A673 (cell line): ENCODE measurements at places on chromosomes 1 and 21.
A peak's percentile ranks its signal among the peaks of the same experiment; 100 is the strongest.

- DNase-seq: no peak
Observed at GRCh38 chr1:46187106-46187869, 10.9 kb downstream of the POMGNT1 start.

DNA sequence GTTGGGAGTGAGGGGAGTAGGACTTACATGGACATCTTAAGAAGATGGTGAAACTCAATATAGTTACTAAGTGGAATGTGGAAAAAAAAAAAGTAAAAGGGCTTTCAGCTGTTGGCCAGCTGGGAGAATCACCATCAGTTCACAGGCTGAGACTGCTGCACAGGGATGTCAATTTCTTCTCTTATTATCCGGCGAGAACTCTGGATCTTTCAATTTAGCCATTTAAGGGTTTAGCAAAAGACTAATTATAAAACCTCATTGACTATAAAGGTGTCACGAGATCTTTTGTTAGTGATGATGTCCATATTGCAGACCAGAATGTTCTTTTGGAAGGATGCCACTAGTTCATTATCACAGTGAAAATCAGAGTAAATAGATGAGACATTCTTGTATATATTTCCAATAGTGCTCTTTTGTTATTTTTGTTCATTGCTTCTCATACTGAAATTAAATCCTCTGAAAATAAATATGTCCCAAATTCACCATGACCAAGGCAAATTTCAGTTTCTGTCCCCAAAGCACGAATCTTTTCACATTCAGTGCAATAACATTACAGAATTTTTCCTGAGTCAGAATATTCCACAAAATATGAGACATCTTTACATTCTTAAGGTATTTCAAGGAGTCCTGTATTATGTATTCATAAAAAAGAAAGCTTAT, 266.1 kb downstream of the DNM3 start:
- DNase-seq: peak; percentile 13

- DNase-seq: no peak
Observed at GRCh38 chr1:109294481-109294880, 11.5 kb upstream of the PSRC1 start.

GRCh38 chr21:14273736-14274538, 58.0 kb downstream of the RBM11 start:
- DNase-seq: no peak

DNA sequence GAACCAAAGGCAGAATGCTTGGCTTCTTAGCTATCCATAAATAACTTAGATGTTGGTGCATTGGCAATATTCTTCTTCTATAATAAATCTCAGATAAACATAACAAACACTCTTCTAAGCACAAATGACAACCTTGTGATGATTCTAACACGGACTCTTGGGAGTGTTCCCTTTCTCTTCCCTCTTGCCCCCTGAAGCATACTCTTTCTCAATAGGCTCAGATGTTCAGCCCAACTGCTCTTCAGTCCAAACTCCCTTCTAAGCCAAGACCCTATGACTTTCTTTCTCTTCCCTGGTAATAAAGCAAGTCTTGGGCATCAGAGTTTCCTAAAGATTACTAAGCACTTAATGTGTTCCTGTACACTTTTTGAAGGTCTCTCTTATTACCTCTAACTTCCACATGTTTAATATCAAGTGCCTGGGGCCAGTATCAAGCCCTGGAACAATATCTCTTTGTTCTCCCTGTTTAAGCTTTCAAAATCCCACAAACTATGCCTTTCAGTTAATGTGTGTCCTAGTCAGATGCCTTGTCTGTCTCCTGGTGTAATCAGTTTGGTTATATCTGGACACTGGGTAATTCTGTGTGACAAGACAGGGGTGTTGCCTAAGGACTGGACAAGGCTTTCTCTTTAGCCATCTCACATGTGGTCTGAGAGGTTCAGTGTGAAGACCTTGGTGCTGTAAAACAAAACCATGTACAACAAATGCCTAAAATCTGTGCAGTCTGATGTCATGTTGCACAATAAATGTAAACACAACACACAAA, 92.9 kb upstream of the IVNS1ABP start:
- no peak for DNase-seq

- no peak for DNase-seq
Observed at GRCh38 chr1:117757668-117758067, 151.8 kb downstream of the TENT5C start.

- DNase-seq: no peak
Observed at GRCh38 chr1:177476676-177477075, 305.9 kb downstream of the BRINP2 start.

- DNase-seq: no peak
Observed at GRCh38 chr21:42352441-42353095, 1.8 kb upstream of the TFF2 start.

DNA sequence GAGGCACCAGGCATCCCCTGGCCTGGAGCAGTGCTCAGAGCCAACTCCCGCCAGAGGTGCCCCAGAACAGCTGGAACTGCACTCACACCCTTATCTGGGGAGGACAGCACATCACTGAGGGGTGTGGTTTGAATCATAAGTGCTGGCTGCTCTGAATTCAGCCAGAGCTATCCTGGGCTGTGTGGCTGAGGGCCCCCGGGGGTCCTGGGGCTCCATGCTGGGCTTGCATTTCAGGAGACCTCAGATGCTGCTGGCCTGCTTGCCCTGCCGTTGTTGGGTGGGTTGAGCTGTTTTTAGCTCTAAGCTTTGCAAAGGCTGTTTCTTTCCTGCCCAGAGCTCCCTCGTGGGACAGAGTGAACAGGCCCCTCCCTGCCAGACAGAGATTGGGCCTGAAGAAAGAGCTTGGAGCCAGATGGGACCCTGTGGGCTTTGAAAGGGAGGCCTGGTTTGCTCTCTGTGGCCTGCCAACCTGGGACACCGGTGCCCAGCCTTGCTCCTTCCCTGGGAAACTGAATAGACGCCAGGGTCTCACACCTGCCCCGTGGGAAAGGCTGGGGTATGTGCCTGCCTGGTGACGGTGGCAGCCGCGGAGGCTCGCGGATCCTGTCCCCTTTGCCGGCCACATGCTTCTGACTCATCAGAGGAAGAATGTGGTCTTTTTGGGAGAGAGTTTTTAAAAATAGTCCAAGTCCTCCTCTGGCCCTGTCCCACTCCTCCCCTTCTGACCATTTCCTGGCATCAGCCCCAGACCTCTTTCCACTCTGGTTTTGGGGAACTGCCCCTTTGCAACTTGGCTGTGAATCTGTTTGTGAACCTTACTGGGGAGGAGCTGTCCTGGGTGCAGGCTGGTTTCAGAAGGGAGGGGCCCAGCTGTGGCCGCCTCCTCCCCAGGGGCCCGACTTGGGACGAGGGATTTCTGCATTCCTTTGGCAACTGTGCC, 30.0 kb downstream of the ARHGEF10L start:
- DNase-seq: no peak

- DNase-seq: no peak
Observed at GRCh38 chr1:2926447-2927055, 94.7 kb upstream of the ACTRT2 start.

- DNase-seq: no peak
Observed at GRCh38 chr1:17470021-17470799, 30.7 kb upstream of the RCC2 start.

DNA sequence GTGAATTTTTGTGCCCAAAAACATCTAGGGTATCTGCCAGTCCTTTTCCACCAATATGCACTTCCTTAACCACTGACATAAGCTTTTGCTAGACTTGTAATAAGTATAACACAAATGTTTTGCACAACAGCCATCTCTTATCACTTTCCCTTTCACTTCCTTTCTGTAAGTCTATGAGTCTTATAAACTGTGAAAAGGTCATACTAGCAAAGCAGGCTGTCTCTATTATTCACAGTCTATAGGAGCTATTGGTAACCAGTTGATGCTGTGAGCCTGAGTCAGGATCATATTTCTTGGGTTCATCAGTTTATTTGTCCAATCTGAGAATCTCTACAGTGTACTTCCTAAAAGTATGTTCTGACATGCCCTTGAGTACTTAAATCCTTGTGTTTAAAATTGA, 172.6 kb downstream of the CHRM3 start:
- DNase-seq: no peak

GRCh38 chr1:236692128-236692527, 5.8 kb downstream of the ACTN2 start:
- peak; percentile 48 for DNase-seq

- no peak for DNase-seq
Observed at GRCh38 chr21:40402884-40403582, 443.9 kb downstream of the DSCAM start.

GRCh38 chr1:227898502-227899140, 49.1 kb downstream of the WNT9A start:
- no peak for DNase-seq

DNA sequence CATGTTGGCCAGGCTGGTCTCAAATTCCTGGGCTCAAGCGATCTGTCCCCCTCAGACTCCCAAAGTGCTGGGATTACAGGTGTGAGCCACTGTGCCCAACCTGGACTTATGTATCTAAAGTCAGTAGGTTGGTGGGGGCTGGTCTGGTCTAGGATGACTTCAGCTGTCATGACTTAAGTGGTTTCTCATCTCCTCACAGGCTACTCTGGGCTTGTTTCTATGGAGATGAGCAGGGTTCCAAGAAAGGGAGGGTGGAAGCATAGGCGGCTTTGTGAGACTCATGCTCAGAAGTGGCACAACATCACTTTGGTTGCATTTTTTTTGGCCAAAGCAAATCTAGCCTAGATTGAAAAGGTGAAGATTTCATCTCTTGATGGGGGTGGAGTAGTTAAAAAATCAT, 115.9 kb upstream of the IVNS1ABP start:
- no peak for DNase-seq

GRCh38 chr1:119771770-119772169, 3.1 kb upstream of the HMGCS2 start:
- peak; percentile 35 for DNase-seq

DNA sequence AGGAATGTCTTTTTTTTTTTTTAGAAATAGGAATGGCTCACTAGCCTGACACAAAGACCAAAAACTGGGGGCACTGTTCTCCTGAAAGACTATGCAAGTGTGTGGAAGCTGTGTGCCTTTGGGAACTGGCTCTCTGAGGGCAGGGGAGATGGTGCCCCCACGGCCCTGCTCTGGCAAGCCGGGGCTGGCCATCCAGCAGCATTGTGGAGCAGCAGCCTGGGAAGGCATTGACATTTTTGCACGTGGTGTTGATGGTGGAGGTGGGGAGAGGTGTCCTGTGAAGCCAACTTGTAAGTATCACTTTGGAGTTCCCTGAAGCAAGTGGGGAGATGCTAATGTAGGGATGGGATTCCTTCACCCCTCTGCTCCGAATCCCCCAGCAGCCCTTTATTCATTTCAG, 460.1 kb downstream of the RPS6KC1 start:
- no peak for DNase-seq

- DNase-seq: no peak
Observed at GRCh38 chr1:171206204-171206977, 21.3 kb downstream of the FMO2 start.

- DNase-seq: no peak
Observed at GRCh38 chr1:51850420-51851223, 27.9 kb downstream of the NRDC start.

DNA sequence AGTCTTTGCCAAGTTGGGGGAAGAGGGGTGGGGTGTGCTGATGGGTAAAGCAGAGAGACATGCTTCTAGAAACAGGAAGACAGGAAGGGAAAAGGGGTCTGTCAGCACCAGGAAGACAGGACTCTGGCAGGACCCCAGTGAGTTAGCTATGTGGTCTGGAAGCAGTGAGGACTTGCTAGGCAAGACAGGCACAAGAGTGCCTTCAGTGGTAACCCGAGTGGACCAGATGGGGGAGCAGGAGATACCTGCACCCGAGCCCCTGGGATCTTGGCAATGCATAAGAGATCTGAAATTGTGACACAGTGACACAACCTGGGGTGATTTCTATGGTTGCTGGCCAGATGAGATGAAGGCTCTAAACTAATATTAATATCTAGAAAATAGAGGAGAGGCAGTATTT, 7.0 kb downstream of the TLR5 start:
- DNase-seq: no peak

DNA sequence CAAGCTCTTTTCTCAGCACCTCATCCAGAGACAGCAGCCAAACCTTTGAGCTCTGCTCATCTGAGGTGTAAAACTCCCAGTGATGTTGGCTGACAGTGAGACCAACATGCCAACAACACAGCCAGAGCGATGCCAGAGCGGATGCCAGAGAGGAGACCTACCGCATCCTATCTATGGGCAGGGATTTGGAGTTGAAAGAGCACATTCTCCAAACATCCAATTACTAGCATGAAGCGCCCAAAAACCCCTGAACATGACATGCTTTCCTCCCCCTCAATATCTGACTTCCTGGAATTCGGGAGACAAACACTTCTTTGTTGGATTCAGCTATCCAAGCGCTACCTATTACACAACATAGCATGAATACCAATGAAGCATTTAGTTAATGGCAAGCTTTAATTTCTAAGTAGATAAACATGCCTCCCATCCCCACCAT, 23.1 kb upstream of the PAXBP1 start:
- no peak for DNase-seq

DNA sequence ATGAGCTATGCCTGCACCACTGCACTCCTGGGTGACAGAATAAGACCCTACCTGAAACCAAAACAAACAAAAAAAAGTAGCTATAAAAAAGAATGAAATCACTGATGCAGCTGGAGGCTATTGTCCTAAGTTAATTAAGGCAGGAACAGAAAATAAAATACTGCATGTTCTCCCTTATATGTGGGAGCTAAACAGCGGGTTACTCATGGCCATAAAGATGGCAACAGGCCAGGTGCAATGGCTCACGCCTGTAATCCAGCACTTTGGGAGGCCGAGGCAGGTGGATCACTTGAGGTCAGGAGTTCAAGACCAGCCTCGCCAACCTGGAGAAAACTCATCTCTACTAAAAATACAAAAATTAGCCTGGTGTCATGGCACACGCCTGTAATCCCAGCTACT, 152.7 kb downstream of the PIK3R3 start:
- no peak for DNase-seq

GRCh38 chr1:96541491-96541890, 180.1 kb upstream of the PTBP2 start:
- no peak for DNase-seq

GRCh38 chr1:214318956-214319736, 38.2 kb downstream of the SMYD2 start:
- no peak for DNase-seq

GRCh38 chr1:34690269-34690668, 64.6 kb upstream of the GJB5 start:
- no peak for DNase-seq

DNA sequence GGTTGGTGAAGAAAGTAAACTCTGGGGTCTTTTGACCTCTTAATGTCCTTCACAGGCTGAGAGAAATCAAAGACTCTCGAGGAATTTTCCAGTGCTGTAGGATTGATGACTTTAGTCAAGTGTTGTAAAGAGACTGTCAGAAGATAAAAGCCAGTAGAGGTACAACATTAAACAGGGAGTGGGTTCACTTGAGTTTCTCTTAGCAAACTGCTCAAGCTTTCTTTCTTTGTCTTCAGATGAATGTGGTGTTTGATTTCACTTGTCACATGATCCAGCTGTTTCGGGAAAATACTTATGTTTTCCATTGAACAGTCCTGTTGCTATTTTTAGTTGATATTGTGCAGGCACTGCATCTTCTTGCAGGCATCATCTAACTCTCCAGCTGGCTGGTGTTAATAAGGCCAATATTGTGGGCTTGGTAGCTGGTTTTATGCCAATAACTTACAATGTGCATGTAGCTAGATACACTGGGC, 45.6 kb downstream of the XCL2 start:
- peak; percentile 35 for DNase-seq

GRCh38 chr1:19398309-19398760, 86.2 kb downstream of the SLC66A1 start:
- no peak for DNase-seq

- no peak for DNase-seq
Observed at GRCh38 chr1:61169634-61170033, 87.3 kb downstream of the NFIA start.

GRCh38 chr1:202017749-202018467, 7.5 kb downstream of the ELF3 start:
- DNase-seq: no peak
